ENCODE measurements at places on chromosomes 16 and 17.

DNA sequence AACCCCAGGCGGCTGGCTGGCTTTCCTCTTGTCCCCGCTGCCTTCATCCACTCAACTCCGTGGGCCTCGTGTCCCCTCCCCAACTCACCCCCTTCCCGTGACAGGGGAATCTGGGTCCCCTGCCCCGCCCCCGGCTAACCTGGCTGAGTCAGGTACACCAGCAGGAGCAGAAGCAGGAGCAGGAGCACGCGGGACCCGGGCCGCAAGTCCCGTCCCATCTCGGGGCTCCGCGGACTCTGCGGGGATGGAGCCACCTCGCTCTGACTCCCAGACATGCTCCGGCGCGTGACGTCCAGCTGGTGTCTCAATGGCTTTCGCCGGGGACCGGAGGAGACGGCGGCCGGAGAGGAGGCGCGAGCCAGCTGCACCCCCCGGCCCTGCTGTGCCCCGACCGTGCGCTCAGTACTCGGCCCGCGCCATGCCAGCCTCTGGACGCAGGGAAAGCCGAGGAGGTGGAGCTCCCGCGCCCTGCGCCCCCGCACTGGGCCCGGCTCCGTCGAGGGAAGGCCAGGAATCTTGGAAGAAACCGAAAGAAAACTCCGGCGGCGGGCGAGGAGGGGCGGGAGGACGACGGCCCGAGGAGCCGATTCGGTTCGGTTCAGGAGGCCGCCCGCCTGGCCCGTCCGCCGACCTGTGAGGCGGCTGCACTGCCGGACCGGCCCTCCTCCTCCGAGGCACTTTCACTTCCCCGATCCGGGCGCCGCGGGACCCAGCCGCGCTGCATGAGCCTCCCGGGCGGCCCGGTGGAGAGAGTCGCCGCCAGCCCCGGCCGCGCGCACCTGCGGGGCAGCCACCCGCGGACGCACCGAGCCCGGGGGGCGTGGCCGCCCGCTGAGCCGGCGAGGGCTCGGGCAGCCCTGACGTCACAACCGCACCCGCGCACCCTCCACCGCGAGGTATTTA is at the start of the genes CXCL16 and ZMYND15:
TSS of gene CXCL16 (minus strand) at position 807 of the 903 bp plus-strand sequence. CDS start at position 218, 589 bp downstream.
TSS of gene ZMYND15 (plus strand) at position 712 of the 903 bp plus-strand sequence. CDS start 716 bp downstream, outside the sequence.
- no peak for DNase-seq

- no peak for DNase-seq
Measured at GRCh38 chr16:84312783-84313382, 18.2 kb downstream of the WFDC1 start.

- no peak for DNase-seq
Measured at GRCh38 chr16:8776129-8776584, 21.3 kb downstream of the TMEM186 start.

GRCh38 chr17:77146246-77146632 is 5.5 kb downstream of the SEC14L1 start:
- DNase-seq, result no peak

DNA sequence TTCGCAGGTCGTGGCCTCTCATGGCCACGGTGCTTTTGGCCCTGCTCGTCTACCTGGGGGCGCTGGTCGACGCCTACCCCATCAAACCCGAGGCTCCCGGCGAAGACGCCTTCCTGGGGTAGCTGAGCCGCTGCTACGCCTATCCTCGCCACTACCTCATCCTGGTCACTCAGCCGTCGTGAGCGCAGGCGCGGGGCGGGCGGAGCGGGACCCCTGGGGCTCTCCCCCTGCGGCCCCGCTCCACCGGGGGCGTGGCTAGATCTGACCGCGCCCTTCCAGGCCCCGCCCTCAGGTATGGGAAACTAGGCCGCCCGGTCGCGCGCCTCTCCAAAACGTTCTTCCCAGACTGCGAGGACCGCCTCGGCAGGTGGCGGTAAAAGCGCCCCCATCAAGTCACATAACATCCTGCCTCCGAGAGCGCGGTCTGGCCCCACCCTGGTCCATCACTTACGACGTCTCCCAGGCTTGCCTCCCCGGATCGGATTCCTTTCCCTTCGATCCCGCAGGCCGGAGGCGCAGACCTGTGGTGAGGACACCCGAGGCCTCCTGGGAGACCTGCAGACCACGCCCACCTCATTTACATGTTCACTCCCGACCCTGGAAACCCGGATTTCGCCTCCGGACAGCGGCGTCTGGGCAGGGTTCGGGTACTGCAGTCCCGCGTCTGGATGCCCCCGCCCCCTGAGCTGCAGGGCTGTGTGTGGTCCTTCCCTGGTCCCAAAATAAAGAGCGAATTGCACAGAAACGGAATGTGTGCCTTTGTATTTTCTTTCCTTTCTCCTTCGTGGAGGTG is 91.5 kb upstream of the TMEM97 start:
- no peak for DNase-seq

GRCh38 chr17:41392278-41392677 is 5.1 kb downstream of the KRT31 start:
- DNase-seq, result no peak

- DNase-seq, result no peak
Measured at GRCh38 chr16:72013389-72013788, 4.8 kb downstream of the DHODH start.

GRCh38 chr16:66391726-66392670 is 25.5 kb downstream of the CDH5 start:
- no peak for DNase-seq

DNA sequence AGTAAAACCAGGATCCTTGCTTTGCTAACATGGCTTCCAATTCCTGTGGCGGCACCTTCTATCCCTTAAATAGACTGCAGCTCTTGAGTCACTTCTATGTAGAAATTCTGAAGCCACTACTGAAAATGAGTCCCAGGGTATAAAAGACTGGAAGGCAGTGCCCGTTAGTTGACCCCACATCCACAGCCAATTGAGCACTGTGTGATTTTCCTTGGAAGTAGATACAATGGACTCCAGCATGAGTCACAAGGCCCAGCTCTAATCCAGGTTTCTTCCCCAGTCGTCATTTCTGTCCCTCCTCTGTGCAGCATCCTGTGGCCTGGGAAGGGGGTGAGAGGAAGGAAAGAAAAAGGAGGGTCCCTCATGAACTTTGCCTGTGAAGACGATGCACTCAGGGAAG is 69.5 kb downstream of the HLF start:
- no peak for DNase-seq

DNA sequence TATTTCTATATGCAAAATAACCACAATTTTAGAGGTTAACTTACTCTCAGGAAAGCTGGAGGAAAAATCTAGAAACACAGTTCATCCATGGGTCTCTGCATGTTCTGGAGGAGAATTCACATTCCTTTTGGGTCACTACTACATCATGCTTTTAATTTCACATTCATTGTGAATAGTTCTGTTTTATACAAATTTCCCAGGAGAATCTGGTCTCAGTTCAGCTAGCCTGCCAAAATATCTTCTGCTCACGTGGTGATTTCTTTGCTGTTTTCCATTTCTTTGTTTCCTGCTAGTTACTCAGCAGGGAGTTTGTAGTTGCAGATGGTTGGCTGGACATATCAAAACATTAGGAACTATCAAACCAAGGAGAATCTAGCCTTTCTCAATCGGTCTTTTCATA is at the start of gene ABCA9:
TSS of gene ABCA9 (minus strand) at position 106 of the 400 bp plus-strand sequence. CDS start 9,801 bp downstream, outside the sequence.
- no peak for DNase-seq

GRCh38 chr16:4625560-4626159 is 1.0 kb downstream of the MGRN1 start:
- no peak for DNase-seq

- DNase-seq, result no peak
Measured at GRCh38 chr16:1217526-1217925, 7.5 kb downstream of the TPSG1 start.

- no peak for DNase-seq
Measured at GRCh38 chr17:82683534-82683933, 15.0 kb downstream of the RAB40B start.

- DNase-seq, result peak; percentile 73
Measured at GRCh38 chr16:57042157-57043111, 49.9 kb upstream of the CPNE2 start.

GRCh38 chr17:58324409-58325288 is 3.9 kb downstream of the TSPOAP1 start:
- no peak for DNase-seq

DNA sequence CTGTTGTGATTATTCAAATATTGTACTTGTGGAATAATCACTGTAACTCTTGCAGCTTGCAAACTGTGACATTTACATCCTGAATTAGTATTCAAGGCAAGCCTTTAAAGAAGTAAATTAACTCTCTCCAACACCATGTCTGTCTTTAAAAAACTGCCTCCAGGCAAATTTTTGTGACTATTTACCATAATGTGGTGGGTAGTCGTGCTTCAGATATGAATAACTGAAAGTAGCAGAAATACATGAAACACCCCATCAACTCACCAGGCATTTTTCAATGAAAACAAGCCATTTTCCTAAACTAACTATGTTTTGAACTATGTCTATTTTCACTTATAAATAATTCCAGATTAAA is 217.4 kb upstream of the PSMD7 start:
- no peak for DNase-seq

GRCh38 chr17:15884731-15885130 is 60.2 kb upstream of the ADORA2B start:
- no peak for DNase-seq

- DNase-seq, result no peak
Measured at GRCh38 chr16:47198180-47198575, 54.4 kb upstream of the NETO2 start.

GRCh38 chr17:67629971-67630320 is 87.8 kb upstream of the NOL11 start:
- no peak for DNase-seq

DNA sequence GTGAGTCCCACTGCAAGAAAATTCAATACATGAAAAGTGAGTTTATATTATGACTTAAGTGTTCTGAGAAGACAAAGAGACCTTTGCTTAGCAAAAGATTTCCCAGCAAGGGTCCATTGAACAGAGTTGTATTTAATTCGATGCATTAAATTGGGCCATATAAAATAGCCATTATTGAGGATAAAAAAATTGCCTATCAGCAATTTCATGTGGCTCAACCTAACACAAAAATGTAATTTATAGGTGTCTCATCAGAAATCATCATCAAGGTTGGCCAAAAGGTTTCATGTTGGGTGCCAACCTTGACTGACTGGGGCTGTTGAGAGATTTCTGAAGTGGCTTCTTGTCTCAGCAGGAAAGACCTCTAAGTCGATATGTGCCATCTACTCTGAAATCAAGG is 84.8 kb upstream of the TOX3 start:
- no peak for DNase-seq

DNA sequence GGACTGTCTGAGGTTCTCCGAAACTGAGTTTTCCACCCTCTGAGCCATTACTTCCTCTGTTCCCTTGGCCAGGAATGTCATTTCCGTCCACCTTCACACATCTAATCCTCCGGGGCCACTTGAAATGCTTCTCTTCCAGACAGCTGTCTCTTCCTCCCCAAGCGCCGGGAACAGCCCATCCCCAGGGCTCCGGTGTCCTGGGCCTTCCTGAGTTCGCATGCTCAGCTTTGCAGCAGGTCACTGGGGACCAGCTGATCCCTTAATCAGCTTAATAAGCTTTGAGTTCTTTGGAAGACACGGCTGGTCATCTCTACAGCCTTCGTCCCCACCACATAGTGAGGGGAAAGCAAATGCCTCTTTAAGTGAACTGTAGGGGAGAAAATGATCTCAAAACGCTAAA is 123.4 kb downstream of the DYNLRB2 start:
- DNase-seq, result no peak

GRCh38 chr17:60422162-60422665 is at the start of gene CHCT1:
CHCT1 (plus strand) TSS chr17:60422489; CDS start chr17:60422593, 104 bp downstream.
- no peak for DNase-seq

GRCh38 chr17:56480501-56480900 is 113.0 kb upstream of the NOG start:
- DNase-seq, result no peak

- no peak for DNase-seq
Measured at GRCh38 chr16:88013766-88014251, 62.6 kb downstream of the BANP start.

DNA sequence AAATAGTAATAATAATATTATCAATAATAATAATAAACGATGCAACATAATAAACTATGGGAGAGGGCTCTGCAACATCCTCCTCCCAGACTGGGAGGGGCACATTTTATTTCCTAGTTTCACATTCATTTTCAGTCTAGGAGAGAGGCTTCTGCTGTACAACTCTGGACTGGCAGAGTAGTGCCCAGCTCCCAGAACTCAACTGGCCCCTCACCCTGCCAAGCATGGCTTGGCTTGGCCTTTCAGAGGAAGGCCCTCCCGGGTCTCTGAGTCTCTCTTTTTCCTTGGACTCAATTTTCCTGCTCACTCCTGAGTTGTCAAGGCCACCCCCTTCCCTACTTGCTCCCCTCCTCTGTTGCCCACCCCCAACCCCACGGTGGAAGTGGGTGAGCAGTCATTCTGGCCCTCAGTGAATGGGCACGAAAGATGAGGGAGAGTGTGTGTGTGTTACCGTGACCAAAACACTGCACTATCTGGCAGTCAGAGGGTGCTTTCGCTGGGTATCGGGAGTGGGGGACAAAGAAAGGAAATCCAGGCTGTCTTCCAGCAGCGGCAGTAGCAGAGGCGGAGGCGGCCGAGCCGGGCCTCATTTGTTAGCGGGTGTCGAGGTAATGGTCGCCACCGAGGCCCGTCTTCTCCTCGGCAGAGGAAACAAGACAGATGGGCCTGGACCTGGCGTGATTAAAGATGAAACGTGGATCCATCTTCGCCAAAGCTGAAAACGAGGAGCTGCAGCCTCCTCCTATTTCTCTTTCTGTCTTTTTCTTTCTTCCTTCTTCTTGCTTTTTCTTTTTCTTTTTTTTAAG is 2.3 kb downstream of the HOXB4 start:
- DNase-seq, result no peak

DNA sequence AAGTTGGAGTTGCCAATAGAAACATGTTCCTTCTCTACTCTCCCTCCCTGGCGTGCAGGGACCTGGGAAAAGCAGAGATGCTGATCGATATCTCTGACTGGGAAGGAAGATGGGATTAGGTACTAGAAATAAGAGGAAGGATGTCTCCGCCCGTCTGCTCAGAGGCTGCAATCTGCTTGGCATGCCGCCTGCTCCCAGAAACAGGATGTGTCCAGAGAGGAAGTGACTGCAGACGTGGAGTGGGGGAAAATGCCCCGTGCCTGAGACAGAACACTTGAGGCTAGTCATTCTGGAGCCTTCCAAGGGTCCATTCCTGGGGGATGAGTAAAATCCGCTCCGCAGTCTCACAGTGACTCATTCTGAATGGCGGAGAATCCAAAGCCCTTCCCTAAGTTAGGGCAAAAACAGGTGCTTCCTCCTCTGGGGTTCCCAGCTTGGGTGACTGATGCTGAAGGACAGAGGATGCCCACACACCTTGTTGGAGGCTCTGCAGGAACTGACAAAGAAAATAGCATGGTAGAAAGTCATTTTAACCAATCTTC is 45.0 kb upstream of the SMURF2 start:
- no peak for DNase-seq

DNA sequence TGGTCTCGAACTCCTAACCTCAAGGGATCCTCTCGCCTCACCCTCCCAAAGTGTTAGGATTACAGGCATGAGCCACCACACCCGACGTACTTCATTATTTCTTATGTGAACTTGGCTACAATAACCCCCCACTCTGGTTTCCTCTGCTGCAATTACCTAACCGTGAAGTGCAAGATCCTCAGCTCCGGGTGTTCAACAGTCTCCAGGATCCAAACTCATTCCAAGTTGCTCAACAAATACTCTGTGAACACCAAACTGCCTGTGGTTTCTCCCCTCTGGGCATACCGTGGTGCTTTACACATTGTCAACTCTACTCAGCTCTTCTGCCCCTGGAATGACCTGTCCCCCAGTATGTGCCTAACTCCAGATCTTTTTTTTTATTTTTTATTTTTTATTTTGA is 6.8 kb upstream of the SULT1A1 start:
- no peak for DNase-seq

GRCh38 chr17:794876-795275 is 12.7 kb downstream of the MRM3 start:
- DNase-seq, result no peak

- DNase-seq, result no peak
Measured at GRCh38 chr17:64259426-64259825, 3.6 kb downstream of the TEX2 start.

Measured in stimulated activated CD4-positive, alpha-beta T cell treated with anti-CD3 and anti-CD28 coated beads, Interleukin-12 subunit alpha, Interleukin-12 subunit beta, amount 100 ng/mL, for 24 hours (primary cell).